ENCODE measurements at places on chromosomes 5 and 9.

GRCh38 chr9:33165263-33166151 is 1.6 kb downstream of the B4GALT1 start:
- no peak for DNase-seq

DNA sequence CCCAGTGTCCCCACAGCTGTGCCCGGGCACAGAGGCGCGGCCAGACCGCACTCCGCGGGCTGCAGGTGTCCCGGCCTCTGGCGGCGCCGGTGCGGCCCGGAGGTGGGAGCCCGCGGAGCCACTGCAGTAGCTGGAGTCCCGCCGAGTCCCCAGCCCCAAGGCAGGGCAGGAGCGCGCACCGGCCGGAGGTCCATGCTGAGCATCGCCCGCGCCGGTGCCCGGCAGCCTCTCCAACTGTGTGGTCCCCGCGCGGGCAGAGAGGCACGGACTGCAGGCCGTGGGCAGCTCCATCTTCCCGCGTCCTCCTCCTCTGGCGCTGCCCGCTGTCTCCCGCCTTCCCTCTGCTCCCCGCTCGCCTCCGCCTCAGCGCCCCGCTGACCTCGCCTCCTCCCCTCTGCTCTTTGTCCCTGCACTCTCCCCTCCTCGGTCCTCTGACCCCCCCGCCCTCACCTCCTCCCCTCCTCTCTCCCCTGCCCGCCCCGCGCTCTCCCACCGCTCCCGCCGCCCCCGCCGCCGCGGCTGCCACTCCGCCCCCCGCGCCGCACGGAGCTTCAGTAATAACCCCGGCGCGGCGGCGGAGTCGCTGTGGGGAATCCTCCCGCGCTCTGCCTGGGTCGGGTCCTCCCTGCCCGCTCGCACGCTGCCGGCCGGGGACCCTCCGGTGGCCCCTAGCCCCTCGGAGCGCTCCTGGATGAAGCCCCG is at the start of gene ADAMTS16:
TSS of gene ADAMTS16 (plus strand) at position 554 of the 702 bp plus-strand sequence. CDS start at position 692, 138 bp downstream.
- no peak for DNase-seq

GRCh38 chr5:163306421-163306820 is 131.0 kb upstream of the CCNG1 start:
- DNase-seq: no peak

DNA sequence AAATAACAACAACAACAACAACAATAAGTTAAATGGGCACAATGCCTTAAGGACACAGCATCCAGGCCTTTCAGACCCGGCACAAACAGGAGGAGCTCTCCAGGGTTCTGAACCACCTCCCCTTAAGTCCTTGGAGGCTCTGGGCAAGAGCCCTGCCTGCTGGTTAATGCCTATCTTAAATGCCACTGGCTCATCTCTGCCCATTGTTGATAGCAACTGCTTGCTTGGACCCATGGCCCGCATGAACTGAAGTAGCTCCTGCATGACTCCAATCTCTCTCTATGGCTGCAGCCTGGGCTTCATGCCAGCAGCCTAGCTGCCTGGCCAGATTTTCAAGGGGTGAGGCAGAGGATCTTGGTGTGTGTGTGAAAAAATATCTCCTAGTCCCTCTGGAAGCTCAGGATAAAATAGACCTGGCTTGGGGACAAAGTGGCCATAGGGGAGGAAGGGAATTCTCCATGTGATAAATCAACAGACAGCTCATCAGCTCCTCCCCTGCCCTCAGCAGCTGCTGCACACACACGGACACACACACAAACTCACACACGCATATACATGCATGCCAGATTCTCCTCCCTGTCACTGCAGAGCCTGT is 27.4 kb downstream of the FAM219A start:
- no peak for DNase-seq

DNA sequence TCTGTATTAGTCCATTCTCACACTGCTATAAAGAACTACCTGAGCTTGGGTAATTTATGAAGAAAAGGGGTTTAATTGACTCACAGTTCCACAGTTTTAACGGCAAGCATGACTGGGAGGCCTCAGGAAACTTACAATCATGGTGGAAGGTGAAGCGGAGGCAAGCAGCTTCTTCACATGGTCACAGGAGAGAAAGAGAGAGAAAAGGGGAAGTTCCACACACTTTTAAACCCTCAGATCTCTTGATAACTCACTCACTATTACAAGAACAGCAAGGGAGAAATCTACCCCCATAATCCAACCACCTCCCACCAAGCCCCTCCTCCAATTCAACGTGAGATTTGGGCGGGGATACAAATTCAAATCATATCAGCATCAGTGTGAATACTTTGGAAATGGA is 133.4 kb upstream of the SLC30A5 start:
- DNase-seq: no peak

- no peak for DNase-seq
Measured at GRCh38 chr9:137604345-137605086, 970 bp upstream of the ARRDC1 start.

- no peak for DNase-seq
Measured at GRCh38 chr5:171757853-171758535, 27.6 kb upstream of the SMIM23 start.

- DNase-seq: no peak
Measured at GRCh38 chr9:109254317-109254716, 66.5 kb downstream of the EPB41L4B start.

GRCh38 chr9:61667559-61668121 is 477.8 kb downstream of the SPATA31A7 start:
- no peak for DNase-seq

- DNase-seq: no peak
Measured at GRCh38 chr5:113606298-113607134, 93.0 kb downstream of the YTHDC2 start.

GRCh38 chr5:149036970-149037369 is 25.9 kb downstream of the SH3TC2 start:
- DNase-seq: no peak

GRCh38 chr9:5509573-5509972 is 758 bp upstream of the PDCD1LG2 start:
- no peak for DNase-seq

DNA sequence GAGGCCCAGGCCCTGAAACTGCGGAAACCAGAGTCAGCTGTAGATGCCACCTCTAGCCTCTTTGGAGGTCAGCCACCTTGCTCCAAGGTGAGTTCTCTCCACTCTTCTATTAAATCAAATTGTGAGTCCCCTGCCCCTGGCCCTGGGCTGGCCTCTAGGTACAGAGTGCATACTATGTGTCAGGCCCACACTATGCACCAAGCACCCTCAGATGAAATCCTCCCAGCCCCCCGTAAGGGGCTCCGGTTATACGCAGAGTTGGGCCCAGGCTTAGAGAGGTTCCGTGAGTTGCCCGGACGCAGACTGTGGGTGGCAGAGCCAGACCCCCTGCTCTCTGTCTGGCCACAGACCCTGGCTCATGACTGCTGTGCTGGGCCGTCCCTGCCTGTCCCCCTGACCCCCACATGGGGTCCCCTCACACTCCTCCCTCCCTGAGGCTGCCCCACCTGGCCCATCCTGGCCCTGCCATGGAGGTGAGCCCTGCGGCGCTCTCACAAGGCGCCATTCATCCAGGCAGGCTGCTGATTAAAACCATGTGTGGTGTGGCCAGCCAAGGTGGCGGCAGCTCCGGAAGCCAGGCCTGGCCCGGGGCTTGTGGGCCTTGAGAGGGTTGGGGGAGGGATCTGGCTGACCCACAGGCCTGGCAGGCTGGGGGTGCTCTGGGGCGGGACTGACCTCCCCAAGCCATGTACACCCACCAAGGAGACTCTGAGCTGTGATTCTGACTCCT is 65.5 kb upstream of the SYNPO start:
- DNase-seq: no peak

DNA sequence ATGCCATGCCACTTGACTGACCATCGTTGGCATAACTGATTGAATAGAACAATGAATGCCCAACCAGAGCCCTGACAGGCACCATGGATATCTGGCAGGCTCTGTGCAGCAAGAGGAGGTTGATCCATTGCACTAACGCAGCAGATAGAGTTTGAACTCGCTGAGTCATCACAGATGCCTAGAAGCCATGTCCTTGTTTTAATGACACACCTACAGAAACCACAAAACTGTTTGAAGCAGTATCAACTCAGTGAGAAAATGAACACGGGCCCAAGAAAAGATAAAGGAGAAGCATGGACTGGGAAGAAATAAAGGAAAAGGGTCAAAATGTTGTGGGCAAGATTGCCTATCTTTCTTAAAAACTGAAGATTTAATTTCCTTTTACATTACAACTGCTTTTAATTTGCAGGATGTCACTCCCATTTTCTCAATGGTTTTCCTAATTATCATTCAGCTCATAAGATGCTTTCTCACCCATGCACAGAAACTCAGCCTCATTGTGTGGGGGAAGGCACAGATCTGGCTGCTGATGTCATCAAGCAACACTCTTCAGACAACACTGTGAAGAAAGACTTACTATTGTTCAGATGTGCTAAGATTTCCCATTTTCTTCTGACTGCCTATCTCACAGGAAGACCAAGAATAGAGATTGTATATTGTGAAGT is 129.0 kb downstream of the PIK3R1 start:
- no peak for DNase-seq

- no peak for DNase-seq
Measured at GRCh38 chr9:4937446-4937845, 47.6 kb upstream of the JAK2 start.

- no peak for DNase-seq
Measured at GRCh38 chr9:37248651-37249163, 128.3 kb downstream of the ZCCHC7 start.

DNA sequence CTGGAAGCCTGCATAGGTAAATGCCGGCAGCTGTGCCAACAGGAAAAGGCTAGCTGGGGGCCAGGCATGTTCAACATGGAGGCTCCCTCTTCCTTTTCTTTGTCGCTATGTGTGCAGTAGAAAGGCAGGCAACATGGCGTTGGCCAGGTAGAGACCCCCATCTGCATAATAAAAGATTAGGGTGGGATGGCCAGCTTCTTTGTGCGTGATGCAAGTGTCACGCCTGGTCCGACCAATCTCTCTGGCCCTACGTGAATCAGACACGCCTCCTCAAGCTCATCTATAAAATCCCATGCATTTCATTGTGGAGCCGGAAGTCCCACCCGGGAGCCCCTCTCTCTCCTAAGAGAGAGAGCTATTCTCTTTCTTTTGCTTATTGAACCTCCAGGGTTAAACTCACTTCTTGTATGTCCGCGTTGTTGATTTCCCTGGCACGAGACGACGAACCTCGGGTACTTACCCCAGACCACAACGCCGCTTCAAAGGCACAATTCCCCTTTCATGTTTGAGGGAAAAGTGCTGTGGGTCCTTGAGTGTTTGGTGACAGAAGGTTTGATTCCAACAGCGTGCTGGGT is 25.0 kb upstream of the C5orf47 start:
- DNase-seq: no peak

DNA sequence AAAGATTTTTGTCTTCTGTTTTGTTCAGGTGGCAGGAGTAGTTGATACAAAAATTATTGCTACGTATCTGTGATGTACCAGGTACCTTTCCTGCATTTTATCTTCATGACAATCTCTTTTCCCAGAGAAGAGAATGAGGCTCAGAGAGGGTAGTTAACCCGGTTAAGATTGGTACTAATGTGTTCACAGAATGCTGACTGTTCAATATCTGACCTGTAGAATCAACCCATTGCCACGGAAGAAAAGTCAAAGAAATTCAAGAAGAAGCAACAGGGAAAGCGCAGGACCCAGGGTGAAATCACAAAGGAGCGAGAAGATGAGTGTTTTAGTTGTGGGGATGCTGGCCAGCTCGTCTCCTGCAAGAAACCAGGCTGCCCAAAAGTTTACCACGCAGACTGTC is 11.8 kb downstream of the RAB24 start:
- no peak for DNase-seq

GRCh38 chr9:137816531-137817235 is 60.9 kb upstream of the CACNA1B start:
- DNase-seq: no peak

DNA sequence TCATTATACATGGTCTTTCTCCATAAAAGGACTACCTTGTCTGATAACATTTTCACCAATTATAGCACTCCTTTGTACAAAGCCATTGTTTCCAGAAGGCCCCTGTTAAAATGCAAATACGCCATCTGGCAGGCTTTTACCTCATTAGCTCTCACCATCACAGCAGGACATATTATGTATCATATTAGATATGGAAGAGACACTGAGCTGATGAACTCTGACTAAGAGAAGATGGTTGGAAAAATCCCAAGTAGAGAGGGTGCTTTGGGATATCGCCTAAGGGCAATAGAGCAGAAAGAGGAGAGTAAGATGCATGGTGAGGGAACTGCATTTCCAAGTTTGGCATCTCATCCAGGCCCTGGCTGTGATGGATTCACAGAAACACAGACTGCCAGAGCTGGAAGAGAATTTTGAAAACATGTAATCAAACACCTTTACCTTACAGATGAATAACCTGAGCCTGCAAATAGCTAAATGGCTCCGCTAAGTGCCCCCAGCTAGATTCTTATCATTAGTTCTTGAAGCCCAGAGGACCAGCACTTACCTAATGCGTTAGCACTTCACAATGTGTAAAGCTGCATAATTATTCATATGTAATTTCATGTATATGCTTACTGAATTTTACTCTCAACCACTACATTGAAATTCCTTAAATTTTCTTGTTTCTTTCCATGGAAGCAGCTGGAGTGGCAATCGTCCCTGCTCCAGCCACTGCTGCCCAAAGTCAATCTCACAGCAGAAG is 393.6 kb upstream of the IZUMO3 start:
- DNase-seq: no peak

GRCh38 chr5:161700065-161700464 is 14.5 kb downstream of the GABRA6 start:
- DNase-seq: no peak

GRCh38 chr5:176694146-176694545 is 46.9 kb downstream of the TSPAN17 start:
- no peak for DNase-seq

DNA sequence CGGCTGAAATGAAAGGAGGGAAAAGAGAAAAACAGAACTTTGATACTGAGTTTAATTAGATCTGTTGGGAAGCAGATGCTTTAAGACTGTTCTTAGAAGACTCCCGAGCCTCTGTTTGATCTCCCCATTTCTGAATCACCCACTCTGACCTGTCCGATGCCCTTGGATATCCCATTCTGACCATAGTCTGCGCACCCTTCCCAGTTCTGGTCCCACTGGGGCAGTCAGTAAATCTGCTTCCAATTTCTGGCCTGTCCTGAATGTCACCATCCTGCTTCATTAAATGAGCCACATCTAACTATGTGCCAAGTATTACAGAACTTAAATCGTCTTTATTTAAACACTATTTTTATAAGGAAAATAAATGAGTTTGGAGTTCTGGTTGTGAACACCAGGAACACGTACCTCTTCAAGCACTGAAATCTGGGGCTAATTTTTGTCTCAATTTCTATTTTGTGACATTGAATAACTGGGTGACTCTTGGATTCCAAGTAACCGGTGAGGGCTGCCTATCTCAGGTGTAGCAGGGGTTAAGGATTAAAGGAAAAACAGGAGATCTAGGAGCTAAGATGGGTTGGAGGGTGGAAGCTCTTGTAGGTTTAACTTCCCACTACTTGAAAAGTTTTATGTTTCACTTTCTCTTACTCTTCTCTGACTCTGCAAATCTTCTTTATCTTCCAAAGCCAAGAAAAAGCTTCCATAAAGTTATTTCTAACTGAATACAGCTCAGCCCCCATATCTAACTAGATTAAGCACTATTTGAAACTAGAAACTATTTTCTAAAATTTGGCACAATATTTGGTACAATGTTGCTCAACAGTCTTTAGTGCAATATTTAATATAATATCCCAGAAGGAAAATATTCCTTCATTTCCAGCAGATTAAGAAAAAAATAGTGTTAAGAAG is 40.1 kb downstream of the ALDH1A1 start:
- no peak for DNase-seq
